Calu3 (cell line): ENCODE measurements at places on chromosomes 7 and 10. TPM values are rescaled to one million over a fixed set of nuclear protein-coding genes. Genes with fewer than 3 reads are reported as not detected.
A peak's percentile ranks its signal among the peaks of the same experiment; 100 is the strongest.

Gene POLR2J2
- 13.9 and 16.6 TPM in 2 replicates for total RNA-seq

- no peaks in the 10 kb centered on the region for H3K27me3 ChIP-seq
- H3K4me3 ChIP-seq, result no peak overlapping the region
- peaks cover 22% of the 10 kb centered on the region for H3K4me1 ChIP-seq
- DNase-seq, result peak; percentile 16
- H3K27ac ChIP-seq, result peak overlapping the region; percentile 32
Observed at GRCh38 chr10:24912215-24912614, 40.2 kb downstream of the PRTFDC1 start.

DNA sequence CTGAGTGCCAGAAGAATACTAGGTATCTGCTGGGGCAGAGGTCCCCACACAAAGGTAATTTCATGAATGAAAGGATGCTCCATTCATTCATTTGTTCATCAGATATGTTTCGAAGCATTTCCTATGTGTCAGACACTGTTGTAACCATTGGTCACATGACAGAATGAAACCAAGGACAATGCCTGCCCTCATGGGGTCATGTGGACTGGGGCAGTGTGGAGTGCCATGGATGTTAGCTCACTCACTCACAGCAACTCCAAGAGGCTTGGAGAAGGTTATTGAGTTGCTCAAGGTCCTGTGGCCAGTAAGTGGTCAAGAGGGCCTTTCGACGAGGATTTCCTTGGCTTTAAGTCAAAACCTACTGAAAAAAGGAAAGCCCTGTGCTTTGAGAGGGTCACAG is 223.5 kb downstream of the ARHGAP12 start:
- DNase-seq, result no peak
- peaks cover 49% of the 10 kb centered on the region for H3K27me3 ChIP-seq
- H3K4me1 ChIP-seq, result no peaks in the 10 kb centered on the region
- no peak overlapping the region for H3K27ac ChIP-seq

DNA sequence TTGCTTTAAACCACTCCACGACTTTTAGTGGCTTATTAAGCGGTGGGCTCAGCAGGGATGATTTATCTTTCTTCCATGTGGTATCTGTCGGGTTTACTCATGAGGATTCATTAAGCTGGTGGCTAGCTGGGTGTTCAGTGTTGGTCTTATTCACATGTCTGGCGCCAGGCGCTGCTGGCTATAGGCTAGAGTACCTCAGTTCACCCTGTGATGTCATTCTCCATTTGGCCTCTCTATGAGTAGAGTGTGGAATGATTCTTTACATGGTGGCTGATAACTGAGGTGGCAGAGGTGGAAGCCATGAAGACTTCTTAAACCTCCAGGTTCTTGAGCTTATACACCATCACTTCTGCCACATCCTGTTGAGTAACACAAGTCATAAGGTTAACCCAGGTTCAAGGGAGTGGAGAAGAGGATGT is 115.4 kb downstream of the MLLT10 start:
- H3K36me3 ChIP-seq, result no peaks in the 10 kb centered on the region
- no peak for DNase-seq
- no peaks in the 10 kb centered on the region for H3K27me3 ChIP-seq
- H3K4me1 ChIP-seq, result no peaks in the 10 kb centered on the region
- H3K27ac ChIP-seq, result no peak overlapping the region

Gene STOX1
- total RNA-seq, result 2.7 TPM in 2 replicates

DNA sequence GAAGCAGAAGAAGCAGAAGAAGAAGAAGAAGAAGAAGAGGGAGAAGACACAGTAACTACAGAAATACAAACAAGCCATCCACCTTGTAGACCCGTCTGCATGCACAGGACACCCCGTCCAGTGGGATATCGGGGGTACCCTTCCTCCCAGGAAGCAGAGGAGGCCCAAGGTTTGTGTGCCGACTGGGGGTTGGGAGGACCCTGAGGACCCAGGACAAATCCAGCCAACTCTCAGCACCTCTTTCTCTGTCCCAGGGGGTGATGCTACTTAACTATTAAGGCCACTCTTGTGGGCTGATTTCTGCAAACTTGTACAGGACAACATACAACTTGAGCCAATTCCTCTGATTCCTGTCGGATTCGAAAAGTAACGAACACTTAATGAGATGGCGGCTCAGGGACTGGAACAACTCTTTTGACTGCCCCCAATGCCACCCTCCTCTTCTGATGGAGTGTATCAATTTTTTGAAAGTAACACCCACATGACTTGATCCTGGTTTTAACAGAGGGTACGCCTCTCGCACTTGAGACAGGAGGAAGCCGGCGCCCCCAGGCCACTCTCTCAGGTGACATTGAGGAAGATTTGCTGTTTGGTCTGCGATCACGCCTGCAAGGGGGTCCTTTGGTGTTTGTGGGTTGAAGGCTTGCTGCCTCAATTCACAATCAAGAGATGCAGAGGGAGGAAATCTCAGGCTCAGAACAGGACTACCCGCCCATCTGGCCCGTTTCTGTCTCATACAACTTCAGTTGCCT is 192.6 kb downstream of the TNS3 start:
- no peaks in the 10 kb centered on the region for H3K27me3 ChIP-seq
- H3K27ac ChIP-seq, result no peak overlapping the region
- H3K4me3 ChIP-seq, result no peak overlapping the region
- peaks cover 18% of the 10 kb centered on the region for H3K4me1 ChIP-seq

DNA sequence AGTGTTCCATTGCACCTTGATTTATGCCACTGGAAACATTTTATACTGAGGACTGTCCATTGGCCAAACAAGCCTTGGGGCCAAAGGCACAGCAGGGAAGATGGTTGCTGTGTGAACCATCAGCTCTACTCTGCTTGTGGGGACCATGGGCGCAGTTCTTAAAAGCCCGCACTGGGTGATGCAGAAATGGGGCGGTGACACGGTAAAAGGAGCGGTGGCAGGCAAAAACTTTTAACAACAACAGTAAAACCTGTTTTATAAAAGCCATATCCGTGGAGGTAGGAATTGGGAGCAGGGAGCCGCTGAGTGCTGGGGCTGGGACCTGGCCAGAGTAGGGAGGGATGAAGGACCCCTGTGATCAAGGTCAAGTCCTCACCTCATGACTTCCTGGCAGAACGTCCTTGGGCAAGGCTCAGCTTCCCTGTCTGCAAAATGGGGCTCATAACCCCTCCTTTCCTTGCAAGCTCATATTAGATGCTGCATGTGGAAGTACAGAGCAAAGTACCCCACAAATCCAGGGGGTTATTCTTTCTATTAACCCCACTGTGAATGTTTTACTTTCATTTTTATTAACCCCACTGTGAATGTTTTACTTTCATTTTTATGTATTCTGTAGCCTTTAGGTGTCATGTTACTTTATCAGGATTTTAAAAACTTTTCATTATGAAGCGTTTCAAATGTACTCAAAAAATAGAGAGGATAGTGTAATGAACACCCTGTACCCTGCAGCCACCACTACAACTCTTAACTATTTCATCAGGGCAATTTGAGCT is 78.3 kb downstream of the GRK5 start:
- H3K4me1 ChIP-seq, result no peaks in the 10 kb centered on the region
- no peak for DNase-seq
- peaks cover 34% of the 10 kb centered on the region for H3K27me3 ChIP-seq
- H3K27ac ChIP-seq, result no peak overlapping the region
- H3K36me3 ChIP-seq, result no peaks in the 10 kb centered on the region
- H3K4me3 ChIP-seq, result no peak overlapping the region

- no peaks in the 10 kb centered on the region for H3K4me1 ChIP-seq
- H3K4me3 ChIP-seq, result no peak overlapping the region
- no peak for DNase-seq
- no peaks in the 10 kb centered on the region for H3K27me3 ChIP-seq
- H3K27ac ChIP-seq, result no peak overlapping the region
- no peaks in the 10 kb centered on the region for H3K36me3 ChIP-seq
Observed at GRCh38 chr7:117862378-117862777, 10.9 kb downstream of the CTTNBP2 start.

GRCh38 chr7:134058980-134059379 is 68.2 kb upstream of the LRGUK start:
- H3K4me1 ChIP-seq, result no peaks in the 10 kb centered on the region
- no peak overlapping the region for H3K4me3 ChIP-seq
- H3K27ac ChIP-seq, result no peak overlapping the region
- DNase-seq, result no peak
- H3K27me3 ChIP-seq, result no peaks in the 10 kb centered on the region

- H3K27me3 ChIP-seq, result no peaks in the 10 kb centered on the region
- H3K4me1 ChIP-seq, result peaks cover 18% of the 10 kb centered on the region
- no peak for DNase-seq
Observed at GRCh38 chr10:95392681-95393164, 101.9 kb upstream of the PDLIM1 start.

Gene CHST15
- total RNA-seq, result 18.3 and 19.3 TPM in 2 replicates

Gene SLC35B4
- 13.3 and 14.5 TPM in 2 replicates for total RNA-seq

GRCh38 chr7:125661006-125661405 is 731.4 kb upstream of the POT1 start:
- DNase-seq, result no peak
- H3K4me3 ChIP-seq, result no peak overlapping the region
- H3K27ac ChIP-seq, result no peak overlapping the region
- H3K36me3 ChIP-seq, result no peaks in the 10 kb centered on the region
- no peaks in the 10 kb centered on the region for H3K27me3 ChIP-seq
- H3K4me1 ChIP-seq, result peaks cover 31% of the 10 kb centered on the region

Gene NRCAM
- 11.1 and 15.0 TPM in 2 replicates for total RNA-seq

Gene TRIM73
- total RNA-seq, result 1.7 and 2.1 TPM in 2 replicates

DNA sequence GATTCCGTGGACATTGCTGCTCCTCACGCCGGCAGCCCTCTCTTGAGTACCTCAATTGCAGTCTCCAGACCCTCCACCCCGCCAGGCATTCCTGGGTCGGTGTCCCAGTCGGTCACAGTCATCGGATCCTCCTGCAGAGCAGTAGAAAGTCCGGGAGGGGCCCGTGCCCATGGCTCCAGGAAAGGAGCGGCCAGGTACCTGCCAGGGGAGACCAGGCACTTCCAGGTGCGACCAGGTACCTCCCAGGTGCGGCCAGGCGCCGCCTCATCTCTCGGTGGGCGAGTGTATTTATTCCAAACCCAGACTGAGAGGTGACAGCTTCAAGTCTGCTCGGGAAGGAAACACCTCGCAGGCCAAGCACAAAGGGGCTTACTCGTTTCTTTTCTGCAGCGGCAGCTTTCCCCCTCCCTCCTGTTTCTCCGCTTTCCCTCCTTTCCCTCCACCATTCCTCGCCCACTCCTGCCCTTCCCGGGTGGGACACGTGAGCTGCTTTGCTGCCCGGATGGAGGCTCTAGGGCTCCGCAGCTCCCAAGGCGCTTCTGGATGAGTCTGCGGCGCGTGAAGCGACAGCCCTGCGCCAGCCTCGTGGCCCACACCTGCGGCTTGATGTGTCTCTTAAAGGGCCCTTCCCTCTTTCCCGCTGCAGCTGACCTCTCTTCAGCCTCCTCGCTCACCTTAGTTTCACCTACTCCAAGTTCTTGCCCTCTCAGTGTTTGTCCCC is 39.4 kb upstream of the AGK start:
- peaks cover 67% of the 10 kb centered on the region for H3K27me3 ChIP-seq
- H3K4me3 ChIP-seq, result peak overlapping the region; percentile 71
- H3K36me3 ChIP-seq, result no peaks in the 10 kb centered on the region
- DNase-seq, result peak; percentile 27
- H3K4me1 ChIP-seq, result peaks cover 12% of the 10 kb centered on the region
- H3K27ac ChIP-seq, result no peak overlapping the region

DNA sequence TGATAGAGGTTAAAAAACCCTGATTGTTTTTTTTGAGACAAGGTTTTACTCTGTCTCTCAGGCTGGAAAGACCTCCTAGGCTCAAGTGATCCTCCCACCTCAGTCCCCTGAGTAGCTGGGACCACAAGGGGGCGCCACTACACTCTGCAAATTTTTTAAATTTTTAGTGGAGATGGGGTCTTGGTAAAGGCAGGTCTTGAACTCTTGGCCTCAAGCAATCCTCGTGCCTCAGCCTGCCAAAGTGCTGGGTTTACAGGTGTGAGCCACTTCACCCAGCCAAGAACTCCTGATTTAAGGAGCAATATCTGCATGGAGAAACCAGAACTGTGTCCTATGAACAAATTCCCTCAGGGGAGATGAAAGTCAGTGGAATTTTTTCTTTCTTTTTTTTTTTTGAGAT is 7.3 kb upstream of the KLHDC10 start:
- no peaks in the 10 kb centered on the region for H3K36me3 ChIP-seq
- H3K4me3 ChIP-seq, result no peak overlapping the region
- no peak overlapping the region for H3K27ac ChIP-seq

- H3K27me3 ChIP-seq, result no peaks in the 10 kb centered on the region
- H3K36me3 ChIP-seq, result peaks cover 38% of the 10 kb centered on the region
- DNase-seq, result no peak
- H3K4me1 ChIP-seq, result peaks cover 14% of the 10 kb centered on the region
- H3K27ac ChIP-seq, result peak overlapping the region; percentile 72
Observed at GRCh38 chr7:121397822-121398221, 1.7 kb upstream of the FAM3C start.

Gene IDI2
- total RNA-seq, result not detected in 2 replicates

GRCh38 chr7:51073171-51073570 is 243.4 kb downstream of the COBL start:
- H3K27me3 ChIP-seq, result no peaks in the 10 kb centered on the region
- no peak overlapping the region for H3K27ac ChIP-seq

GRCh38 chr7:81140775-81141174 is 221.9 kb upstream of the SEMA3C start:
- no peaks in the 10 kb centered on the region for H3K4me1 ChIP-seq
- no peak overlapping the region for H3K4me3 ChIP-seq
- H3K27ac ChIP-seq, result no peak overlapping the region
- H3K36me3 ChIP-seq, result no peaks in the 10 kb centered on the region
- no peaks in the 10 kb centered on the region for H3K27me3 ChIP-seq
